Activated T-cell treated with anti-CD3 and anti-CD28 coated beads for 48 hours (primary cell): ENCODE measurements at places on chromosomes 6 and 20.

DNA sequence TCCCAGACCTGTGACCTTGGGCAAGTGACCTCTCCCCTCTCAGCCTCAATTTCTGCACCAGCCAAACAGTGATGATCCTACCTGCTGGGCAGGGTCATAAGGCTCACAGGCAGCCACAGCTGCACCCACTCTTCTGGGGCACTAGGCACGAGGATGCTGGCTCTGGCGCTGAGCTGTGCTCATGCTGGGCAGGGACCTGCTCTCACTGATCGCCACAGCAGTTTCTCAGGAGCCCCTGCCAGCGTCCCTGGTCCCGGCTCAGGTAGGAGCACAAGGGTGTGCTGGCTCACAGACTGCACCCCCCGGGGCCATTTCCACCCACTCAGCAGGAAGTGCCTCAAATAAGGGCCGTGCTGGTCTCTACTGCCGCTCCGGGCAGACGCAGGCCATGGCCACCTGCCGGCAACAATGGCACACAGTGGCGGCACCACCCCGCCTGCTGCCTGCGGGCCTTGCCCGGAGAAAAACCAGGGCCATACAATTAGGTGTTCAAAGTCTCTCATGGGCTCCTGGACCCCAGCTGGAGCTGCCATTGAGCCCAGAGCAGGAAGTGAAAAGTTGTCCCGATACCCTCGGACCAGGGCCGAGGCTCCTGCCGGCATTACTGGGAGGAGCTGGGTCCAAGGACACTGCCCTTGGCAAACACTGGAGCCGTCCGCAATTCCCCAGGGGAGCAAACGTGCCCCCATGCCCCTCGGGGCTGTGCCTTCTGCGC is 4.6 kb upstream of the CABLES2 start:
- no peak for DNase-seq

- DNase-seq, result no peak
Observed at GRCh38 chr6:128053109-128053508, 152.3 kb upstream of the THEMIS start.

DNA sequence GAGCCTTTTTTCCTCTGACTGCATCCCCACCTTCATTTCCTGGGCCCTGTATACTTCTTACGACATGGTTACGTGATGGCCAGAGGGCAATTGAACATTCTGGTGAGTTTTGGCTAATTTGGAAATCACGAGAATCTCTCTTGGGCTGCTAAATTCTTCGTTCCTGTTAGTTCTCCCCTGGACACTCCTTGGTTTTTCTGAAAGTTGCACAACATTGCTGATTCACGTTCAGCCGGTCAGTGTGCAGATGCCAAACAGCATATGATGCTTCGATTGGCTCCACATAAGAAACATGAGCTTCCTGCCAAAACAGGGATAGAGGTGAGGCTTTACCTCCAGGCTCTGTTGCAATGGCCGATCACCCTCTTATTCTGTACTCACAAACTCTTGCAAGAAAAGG is 119.4 kb upstream of the LY86 start:
- no peak for DNase-seq

GRCh38 chr6:24720131-24720603 is 1.2 kb upstream of the C6orf62 start:
- peak; percentile 80 for DNase-seq

GRCh38 chr20:34403063-34403827 is 40.2 kb downstream of the ITCH start:
- DNase-seq, result no peak

- no peak for DNase-seq
Observed at GRCh38 chr6:119442776-119443184, 93.2 kb upstream of the MAN1A1 start.

GRCh38 chr6:144479991-144480390 is 194.9 kb downstream of the UTRN start:
- DNase-seq, result no peak

DNA sequence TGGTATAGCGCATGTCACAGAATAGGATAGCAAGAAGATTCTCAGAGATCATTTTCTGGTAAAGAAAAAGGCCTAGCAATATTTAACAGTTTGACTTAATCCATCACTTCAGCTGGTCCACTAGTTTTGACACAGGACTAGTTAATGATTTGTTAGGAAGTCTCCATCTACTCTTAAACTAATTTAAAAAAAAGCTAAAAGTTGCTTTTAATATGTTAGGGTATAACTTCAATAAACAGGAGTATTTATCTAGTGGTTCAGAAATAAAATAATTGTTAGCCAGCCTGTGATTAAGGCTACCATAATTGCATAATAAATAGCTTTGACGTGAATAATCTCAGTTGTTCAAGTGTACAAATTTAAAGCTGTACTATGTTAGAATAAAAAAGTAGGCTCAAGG is 195.6 kb downstream of the FUT9 start:
- DNase-seq, result no peak

GRCh38 chr6:166470029-166470862 is 87.5 kb upstream of the MPC1 start:
- no peak for DNase-seq

DNA sequence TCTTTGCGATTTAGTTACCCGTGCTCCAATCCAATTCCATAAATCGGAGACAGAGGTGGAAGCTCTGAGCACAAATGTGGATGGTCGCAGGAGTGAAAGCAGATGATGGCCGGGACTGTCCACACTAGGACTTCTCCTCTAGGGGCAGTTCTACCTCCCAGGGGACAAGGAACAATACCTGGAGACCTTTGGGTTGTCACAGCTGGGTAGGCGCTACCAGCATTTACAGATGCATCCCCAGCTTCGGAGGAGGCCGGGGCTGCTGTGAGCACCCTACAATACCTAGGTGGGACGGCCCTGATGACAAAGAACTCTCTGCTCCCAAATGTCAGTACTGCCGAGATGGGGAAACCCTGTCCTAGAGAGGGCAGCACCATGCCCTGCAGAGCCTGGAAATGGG is 195.9 kb upstream of the CDH4 start:
- DNase-seq, result no peak

GRCh38 chr6:24480705-24481104 is 8.7 kb downstream of the GPLD1 start:
- no peak for DNase-seq

GRCh38 chr20:53692465-53693067 is 98.9 kb upstream of the ZNF217 start:
- no peak for DNase-seq

DNA sequence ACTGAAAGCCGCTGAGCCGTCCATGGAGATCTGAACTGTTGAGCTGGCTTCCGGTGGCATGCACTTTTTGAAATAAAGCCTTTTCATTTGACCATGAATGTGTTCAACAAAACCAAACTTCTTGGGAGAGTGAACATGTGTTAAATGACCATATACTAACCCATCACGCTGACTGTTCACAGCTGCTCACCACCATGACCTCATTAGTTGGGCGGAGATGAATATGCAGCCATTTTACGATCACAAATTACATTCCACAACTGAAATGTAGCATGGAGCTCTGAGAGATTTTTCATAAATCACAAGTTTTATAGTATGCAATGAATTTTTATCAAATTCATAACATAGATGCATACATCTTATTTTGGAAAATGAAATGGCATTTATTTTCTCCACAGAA is 4.2 kb downstream of the RAMACL start:
- DNase-seq, result no peak

DNA sequence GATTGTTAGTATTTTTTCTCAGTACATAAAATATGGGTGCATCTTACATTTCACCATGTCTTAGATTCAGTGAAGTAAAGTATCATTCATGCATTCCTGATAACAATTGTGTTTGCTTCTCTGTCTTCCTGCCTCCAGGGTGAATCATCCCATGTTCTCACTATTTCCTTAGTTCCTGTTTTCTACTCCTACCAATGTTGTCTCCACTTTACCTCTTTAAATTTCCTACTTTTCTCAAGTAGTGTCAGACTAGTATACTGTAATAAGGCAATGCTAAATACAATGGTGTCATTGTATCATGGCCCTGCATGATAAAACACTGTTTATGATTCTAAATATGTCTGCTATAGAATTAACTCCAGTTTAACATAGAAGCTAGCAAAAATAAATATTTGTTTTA is 37.4 kb upstream of the GABRR1 start:
- no peak for DNase-seq

DNA sequence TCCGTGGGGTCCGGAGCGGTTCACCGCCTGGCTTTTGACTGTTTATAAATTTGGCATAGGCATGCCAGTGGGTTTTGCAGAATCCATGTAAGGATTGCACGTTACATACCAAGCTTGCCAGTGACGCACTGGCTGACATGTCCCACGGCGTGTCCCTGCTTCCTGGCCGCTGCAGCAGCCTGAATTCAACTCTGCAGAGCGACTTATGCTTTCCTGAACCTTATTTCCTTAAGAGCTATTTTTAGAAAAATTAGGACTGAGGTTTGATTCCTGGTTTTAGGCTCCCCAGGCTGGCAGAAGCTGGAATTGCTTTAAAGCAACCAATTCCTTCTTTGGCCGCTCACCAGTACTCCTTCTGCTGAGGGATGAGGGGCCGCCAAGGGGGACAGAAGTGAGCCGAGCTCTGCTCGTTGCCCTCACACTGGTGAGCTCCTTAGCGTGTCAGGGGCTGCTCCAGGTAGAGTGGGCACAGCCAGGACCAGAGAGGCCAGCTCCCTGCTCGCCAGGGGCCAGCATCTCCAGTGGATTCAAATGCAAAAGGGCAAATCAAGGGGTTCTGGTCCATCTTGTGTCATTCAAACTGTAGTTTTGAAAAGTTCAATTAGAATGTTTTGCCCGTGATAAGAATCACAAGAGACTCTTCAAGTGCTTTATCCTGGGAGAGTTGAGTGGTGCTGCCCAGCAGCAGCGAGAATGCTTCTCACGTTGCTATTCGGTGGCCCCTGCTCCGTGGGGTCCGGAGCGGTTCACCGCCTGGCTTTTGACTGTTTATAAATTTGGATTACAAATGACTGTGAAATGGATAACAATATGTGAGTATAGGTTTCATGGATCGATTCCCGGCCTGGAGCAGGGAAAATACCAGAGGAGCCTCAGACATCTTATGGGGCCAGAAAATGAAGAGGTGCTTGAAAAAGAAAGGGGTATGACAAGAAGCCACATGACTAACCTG is 17.5 kb upstream of the IRF4 start:
- DNase-seq, result no peak

GRCh38 chr6:38671885-38672467 is 31.0 kb downstream of the GLO1 start:
- DNase-seq, result no peak

- no peak for DNase-seq
Observed at GRCh38 chr6:134733801-134734200, 216.1 kb downstream of the ALDH8A1 start.

- no peak for DNase-seq
Observed at GRCh38 chr6:50850223-50851048, 31.8 kb downstream of the TFAP2B start.

GRCh38 chr6:149455031-149455732 is 29.6 kb downstream of the ZC3H12D start:
- no peak for DNase-seq

DNA sequence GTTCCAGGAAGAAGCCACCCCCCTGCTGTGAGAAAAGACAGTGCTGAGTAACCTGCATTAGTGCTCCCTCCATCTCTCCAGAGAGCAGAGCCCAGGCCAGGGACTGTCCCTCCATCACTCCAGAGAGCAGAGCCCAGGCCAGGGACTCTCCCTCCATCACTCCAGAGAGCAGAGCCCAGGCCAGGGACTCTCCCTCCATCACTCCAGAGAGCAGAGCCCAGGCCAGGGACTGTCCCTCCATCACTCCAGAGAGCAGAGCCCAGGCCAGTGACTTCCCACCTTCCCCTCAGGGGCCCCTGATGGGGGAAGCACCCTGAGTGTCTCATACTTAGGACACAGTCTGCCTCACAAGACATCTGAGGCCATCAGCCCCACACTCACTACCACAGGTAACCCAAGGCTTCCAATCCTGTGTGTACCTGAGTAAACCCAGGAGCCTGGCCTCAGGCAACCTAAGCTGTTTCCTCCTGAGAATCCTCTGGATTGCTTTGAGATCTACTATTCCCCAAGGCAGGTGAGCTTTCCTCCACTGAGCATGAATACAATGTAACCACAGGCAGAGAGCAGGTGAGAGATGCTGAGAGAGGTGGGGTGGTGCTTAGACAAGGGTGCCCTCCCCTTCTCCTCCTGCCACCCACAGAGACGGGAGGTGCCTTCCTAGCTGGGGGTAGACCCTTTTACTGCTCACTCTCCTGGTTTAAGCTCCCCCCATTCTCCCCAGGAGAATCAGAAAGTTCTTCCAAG is 4.9 kb downstream of the TBXT start:
- DNase-seq, result peak; percentile 43

- DNase-seq, result no peak
Observed at GRCh38 chr20:3545401-3545925, 74.6 kb downstream of the ATRN start.

DNA sequence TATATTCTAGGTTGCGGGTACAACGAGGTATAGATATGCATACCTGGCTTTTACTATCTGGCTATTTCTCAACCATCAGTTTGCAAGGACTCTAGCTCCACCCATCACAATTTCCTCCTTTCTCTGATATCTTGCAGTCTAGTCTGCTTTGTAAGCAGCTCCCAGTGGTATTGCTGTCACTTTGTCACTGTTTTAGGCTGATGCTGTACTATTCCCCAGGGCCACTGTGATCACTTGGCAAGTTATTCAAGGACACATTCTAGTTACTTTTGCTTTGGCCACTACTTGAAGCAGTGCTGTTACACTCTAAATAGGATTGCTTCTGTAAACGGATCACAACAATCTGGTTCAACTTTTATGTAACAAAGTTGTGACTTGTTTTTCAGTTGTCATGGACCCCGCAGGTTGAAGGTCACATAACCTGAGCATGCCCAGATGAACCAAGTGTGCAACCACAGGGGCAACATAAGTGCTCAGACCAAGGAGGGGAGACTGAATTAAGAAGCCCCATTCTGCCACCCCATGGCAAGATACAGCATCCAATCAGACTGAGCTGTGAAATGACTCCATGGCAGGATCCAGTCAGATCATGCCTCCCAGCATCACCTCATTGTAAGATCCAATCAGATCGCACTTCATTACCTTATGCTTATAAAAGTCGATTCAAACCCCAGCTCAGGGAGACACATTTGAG is 588.4 kb upstream of the CITED2 start:
- no peak for DNase-seq

DNA sequence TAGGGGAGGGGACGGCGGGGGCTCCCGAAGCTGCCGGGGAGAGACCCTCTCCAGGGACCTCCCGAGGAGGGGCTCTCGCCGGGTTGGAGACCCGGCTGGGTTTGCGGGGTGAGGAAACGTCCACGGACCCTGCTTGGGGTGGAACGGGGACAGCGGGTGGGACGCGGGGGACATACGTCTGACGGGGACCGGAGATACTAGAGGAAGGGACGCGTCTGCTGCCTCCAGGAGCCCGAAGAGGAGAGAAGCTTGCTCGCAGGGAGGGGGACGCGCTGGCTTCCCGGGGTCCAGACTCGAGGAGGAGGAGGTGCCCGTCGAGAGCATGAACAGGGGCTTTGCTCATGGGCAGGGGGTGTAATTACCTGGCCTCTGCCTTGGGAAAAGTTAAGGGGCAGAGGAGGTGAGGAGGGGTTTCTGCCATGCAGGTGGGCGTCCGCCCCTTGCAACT is 593 bp downstream of the DNMT3B start:
- no peak for DNase-seq
